Activated CD4-positive, alpha-beta T cell treated with anti-CD3 and anti-CD28 coated beads, Interleukin-2, amount 10 ng/mL, durations not matched to agents 7 days and 5 days (primary cell): ENCODE measurements at places on chromosomes 7 and 10.

- no peak for DNase-seq
Measured at GRCh38 chr10:57460540-57460939, 807.2 kb downstream of the IPMK start.

DNA sequence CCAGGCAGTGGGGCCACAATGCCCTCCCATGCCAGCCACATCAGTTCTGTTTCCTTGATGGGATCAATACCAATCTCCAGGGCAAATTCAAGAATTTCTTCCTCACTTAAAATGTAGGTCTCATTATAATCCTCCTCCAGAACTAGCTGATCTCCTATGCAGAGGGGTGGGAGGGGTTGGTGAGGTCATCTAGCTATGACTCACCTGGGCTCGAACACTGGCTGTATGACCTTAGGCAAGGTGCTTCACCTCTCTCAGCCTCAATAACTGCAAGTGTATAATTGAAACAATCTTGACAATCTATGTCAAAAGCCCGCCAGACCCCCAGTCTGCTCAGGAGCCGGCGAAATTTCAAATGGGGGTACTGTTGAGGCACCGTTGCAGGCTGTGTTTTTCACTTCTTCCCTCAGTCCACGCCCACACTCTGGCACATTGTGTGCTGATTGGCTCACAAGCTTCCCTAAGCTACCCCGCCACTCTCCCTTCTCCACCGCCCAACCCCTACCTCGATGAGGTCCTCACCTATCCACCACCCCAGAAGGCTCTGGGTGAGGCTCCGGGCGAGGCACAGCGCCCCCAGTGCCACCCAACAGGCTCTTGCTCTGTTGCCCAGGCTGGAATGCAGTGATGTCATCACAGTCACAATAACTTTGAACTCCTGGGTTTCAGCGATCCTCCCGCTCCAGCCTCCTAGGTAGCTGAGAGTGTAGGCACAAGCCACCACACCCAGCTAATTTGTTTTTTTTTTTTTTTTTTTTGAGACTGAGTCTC is 70.5 kb downstream of the ZNF22 start:
- DNase-seq = no peak

DNA sequence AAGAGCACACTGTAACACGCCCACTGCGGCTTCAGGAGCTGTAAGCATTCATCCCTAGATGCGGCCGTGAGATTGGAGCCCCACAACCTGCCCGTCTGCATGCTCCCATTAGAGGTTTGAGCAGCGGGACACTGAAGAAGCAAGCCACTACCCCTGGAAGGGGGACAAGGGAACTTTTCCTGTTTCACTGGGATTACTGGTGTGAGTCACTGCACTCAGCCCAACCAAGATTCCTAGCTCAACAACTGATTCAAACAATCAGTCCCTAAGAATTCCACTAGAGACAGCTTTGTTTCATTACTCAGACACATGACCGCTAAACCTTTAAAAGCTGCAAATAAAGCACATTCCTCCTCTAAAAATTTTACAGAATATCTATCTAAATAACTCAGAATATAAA is 69.8 kb downstream of the ORC5 start:
- DNase-seq = no peak

DNA sequence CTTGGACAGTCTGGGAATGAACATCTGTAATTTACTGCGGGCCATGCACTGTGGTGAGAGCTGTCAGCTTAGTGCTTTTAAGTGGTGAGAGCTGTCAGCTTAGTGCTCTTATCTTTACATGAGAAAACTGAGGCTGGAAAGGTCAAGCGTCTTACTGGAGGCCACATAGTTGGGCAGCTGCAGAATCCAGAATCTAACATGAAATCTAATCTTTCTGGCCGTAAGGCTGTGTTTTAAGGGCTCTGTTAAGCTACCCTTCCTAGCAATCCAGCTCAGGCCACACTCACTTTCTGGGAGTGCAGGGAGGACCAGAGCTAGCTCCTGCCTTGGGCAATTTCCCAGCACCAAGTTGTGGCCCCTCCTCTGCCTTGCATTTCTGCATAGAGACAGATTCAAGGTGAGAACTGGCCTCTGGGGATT is 70.2 kb downstream of the SORCS3 start:
- no peak for DNase-seq

DNA sequence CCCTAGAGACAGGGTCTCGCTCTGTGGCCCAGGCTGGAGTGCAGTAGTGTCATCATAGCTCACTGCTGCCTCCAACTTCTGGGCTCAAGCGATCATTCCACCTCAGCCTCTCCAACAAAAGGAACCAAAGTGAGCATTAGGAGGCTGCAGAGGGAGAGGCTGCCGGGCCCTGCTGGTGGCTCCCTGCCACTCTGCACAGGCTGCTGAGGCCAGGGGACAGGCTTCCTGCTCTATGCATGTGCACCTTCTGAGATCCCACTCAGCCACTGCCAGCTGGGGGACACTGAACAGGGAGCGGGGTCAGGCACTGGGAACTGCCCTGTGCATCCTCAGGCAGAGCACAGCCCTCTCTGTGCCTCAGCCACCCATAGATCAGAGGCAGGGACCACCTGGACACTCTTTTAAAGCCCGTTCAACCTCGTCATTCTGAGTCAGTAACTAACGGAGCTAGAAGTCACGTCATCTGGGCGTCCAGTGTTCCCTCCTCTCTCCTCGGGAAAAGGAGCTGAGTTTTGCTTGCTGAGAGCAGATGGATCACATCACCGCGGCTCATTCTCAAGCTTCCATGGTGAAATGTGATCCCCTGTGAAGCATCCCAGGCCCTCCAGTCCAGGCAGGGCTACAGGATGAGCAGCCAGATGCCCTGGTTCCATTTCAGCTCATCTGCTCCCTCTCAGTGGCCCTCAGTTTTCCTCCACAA is 109.6 kb downstream of the MYL10 start:
- no peak for DNase-seq

DNA sequence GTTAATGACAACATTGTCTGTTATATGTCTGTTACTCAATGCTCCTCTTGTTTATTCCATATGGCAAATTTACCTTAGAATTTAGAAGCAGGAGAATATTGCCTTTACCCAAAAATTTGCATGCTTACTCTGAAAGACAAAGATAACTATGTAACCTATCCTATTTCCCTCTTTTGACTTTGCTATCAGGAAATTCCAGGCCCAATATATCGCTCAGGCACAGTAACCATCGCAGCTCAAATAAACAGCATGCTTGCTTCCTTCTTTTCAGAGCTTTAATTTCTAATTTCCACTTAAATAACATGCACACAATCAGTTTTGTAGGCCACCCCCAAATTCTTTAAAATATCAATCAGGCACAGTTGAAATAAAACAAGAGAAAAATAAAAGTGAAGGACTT is 57.8 kb downstream of the EBLN1 start:
- no peak for DNase-seq

DNA sequence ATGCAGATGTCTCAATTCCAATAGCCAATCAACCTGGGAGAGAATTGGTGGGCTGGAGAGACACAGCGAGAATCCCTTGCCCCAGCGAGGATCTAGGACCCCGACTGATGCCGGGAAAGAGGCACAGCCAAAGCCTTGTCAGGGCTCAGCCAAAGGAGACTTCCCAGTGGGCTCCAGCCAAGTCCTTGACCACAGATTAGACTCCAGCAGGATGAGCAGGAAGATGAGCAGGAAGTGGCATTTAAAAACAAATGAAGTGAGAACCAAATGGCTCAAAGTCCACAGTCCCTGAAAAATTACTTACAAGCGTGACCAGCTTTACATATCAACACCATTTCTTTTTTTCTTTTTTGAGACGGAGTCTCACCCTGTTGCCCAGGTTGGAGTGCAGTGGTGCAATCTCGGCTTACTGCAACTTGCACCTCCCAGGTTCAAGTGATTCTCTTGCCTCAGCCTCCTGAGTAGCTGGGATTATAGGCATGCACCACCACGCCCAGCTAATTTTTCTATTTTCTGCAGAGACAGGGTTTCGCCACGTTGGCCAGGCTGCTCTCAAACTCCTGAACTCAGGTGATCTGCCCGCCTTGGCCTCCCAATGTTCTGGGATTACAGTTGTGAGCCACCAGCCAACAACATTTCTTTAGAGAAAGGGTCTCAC is 40.2 kb downstream of the CTBP2 start:
- DNase-seq = no peak

DNA sequence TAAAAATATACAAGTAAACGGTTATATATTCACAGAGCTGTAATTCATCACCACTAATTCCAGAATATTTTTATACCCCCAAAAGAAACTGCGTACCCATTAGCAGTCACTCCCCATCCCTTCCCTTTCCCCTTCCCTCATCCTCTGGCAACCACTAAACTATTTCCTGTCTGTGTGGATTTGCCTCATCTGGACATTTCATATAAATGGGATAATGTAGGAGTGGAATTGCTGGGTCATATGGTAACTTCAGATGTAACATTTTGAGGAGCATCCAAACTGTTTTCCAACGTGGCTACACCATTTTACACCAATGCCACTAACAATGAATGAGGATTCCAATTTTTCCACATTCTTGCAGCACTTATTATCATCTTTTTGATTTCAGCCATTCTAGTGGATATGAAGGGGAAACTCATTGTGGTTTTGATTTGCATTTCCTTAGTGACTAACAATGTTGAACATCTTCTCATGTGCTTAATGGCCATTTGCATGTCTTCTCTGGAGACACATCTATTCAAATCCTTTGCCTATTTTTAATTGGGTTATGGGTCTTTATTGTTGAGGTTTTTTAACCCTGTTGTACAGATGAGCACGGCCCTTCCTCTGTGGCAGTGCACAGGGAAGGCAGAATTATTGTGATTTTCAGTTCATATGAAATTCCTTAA is 79.2 kb downstream of the RBM20 start:
- DNase-seq = no peak

- no peak for DNase-seq
Measured at GRCh38 chr10:76352300-76352699, 920.9 kb downstream of the LRMDA start.

DNA sequence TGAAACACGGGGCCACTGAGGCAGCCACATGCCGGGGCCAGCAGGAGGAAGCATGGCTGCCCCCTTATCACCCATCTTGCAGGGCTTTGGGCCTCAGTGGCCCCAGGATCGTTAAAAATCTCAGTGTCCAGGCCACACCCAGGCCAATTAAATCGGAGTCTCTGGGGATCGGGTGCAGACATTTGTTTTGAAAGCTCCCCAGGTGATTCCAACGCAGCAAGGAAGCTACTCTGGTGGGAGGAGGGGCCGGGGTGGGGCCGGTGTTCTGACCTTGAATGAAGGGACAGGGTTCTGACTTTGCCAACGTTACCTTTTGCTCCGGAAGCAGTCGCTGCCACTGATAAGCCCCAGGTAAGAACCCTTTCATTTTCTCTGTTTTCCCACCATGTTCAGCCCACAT is 412.3 kb upstream of the FOXK1 start:
- DNase-seq = no peak

DNA sequence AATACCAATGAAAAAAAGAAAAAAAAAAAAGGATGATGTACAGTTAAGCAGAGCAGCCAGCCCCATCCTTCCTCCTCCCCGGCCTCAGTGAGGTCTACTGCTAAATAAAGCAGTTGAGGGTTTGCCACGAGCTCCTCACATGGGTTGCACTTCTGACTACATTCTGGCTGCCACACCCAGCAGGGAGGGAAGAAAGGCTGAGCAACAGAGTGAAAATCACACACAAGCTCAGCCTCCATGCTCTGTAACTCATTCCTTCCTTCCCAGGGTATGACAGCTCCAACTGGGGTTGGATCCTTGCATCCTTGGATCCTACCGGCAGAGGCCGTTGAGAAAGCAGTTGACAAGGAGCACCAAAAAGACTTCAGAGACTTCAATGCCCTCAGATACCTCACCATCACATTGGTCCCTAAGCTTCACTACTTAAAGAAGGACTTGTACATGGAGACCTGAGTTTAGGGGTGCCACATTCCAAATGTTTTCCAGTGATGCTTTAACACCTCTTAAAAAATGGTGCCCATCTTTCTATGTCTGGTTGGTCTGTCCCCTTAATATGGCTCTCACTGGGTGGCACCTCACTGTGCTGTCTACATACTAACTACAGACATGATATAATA is 52.9 kb upstream of the PIK3CG start:
- DNase-seq = peak; percentile 33

DNA sequence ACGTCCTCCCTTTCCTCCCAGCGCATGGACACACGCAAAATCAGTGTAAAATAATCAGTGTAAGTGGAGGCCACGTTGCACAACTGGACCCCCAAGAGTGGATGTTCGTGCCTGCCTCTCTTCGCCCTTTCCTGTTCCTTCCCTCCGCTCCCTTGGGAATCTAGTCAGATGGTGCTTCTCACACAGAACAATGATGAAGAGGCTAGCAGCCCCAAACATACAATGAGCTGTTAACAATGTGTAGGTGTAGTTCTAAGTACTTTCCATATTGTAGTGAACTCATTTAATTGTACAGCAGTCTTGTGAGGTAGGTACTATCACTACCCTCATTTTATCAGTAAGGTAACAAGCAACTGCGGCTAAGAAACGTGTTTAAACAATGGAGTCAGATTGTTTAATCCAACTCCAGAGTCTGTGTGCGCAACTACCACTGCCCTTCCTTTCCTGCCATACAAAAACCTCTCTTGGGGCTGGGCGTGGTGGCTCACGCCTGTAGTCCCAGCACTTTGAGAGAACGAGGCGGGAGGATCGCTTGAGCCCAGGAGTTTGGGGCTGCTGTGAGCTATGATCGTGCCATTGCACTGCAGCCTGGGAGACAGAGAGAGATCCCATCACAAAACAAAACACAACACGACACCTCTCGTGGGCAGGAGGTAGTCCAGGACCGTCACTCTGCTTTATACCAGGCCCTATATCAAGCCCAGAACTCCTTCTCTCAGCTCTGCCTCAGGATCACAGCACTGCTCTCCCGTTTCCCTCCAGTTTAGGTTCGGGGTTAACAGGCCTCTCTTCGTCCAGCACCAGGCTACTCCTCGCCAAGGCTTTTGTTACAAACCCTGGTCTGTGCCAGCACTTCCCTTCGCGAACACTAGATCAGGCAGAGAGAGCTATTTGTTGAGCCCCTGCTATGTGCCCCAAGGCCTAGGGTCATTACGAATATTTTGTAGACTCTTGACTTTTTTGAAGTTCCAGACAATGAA is 1.1 kb downstream of the FKBP9 start:
- no peak for DNase-seq

- DNase-seq = no peak
Measured at GRCh38 chr10:132687181-132687892, 98.6 kb downstream of the NKX6-2 start.

DNA sequence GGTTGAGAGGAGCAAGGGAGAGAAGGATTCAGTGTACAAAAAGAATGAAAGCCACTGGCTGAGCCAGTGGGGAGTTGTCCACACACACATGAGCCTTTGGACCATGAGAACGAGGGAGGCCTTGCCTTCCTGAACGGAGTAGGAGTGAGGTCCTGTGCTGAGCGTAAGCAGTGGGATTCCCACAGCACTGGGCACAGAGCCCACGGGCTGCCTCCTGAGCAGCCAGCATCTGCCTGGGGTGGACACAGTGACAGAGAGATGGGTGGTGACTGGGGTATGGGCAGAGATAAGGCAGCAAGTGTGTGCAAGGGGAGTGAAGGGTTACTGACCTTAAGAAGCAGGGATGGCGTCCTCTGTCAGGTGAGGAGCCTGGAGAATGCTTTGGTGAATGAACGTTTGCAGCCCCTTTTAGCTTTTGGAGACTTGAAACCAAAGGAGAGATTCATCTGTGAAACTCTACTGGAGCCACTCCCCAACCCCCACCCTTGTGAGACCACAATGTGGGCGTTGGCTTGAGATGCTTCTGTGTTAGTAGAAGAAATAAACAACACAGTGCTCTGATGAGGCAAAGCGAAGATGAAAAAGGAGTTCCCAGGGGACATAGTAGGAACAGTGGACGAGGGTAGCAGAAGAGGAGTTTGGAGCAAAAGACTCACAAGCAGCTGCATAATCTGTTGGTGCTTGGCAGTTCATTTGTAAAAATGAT is 56.5 kb downstream of the FIGNL1 start:
- peak; percentile 79 for DNase-seq

GRCh38 chr7:92423710-92424131 is 23.6 kb upstream of the GATAD1 start:
- no peak for DNase-seq

- DNase-seq = no peak
Measured at GRCh38 chr10:24762966-24763623, 39.4 kb upstream of the ARHGAP21 start.
